ENCODE measurements at places on chromosomes 3 and 15.
A peak's percentile ranks its signal among the peaks of the same experiment; 100 is the strongest.

- no peak for DNase-seq
These were observed 1.7 kb upstream of the RBP2 start for GRCh38 chr3:139477710-139478640.

GRCh38 chr3:65181391-65181871 is 493.6 kb upstream of the ADAMTS9 start:
- DNase-seq, result no peak

DNA sequence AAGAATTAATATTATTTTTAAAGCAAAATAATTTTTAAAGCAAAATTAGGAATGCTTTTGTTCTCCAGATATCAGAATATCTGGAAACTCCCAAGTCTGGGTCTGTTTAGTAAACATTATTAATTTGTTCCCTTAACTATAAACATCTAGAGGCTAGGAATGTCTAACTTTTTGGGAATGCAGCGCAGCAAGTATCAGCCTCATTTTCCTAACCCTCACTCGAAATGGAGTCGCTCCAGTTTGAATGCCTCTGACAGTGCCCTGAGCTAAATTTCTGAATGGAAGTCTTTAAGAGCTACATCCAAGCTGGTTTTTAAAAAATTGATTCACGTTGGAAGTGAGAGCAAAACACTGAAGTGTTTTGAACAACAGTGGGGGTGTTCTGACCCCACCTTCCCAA is 74.4 kb upstream of the WNT7A start:
- no peak for DNase-seq

DNA sequence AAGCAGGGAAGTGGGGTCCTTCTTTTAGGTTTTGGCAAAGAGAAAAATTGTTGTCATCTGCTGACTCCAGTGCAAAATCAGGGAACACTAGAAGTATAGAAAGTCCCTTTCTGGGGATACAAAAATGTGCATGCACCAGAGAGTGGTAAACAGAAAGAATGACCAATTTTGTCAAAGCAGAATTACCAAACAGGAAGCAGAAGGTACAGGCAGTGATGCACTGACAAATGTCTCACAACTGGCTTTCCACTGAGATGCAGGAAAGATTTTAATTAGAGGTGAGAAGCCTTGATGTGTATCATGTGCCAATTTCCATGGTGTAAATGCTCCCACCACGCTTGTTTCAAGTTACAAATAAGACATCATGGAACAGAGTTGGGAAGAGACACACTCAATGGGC is 66.0 kb downstream of the TRIM69 start:
- DNase-seq, result no peak

DNA sequence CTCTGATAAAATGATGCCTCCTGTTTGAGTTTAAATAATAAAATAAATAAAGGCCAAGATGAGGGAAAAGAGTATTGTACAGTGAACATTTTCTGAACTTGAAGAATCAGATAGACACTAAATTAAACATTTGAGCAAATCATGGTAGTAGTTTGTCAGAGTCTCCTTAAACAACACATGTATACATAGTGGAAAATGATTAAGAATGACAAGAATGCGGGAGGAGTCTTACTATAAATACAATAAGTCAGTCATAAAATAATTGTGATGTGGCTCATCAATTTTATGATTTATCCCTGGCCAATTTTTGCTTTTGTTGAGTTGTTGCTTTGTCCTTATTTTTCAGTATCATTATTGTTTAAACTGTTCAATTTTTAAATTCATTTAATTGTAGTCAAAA is 158.0 kb upstream of the TMC3 start:
- peak; percentile 53 for DNase-seq

DNA sequence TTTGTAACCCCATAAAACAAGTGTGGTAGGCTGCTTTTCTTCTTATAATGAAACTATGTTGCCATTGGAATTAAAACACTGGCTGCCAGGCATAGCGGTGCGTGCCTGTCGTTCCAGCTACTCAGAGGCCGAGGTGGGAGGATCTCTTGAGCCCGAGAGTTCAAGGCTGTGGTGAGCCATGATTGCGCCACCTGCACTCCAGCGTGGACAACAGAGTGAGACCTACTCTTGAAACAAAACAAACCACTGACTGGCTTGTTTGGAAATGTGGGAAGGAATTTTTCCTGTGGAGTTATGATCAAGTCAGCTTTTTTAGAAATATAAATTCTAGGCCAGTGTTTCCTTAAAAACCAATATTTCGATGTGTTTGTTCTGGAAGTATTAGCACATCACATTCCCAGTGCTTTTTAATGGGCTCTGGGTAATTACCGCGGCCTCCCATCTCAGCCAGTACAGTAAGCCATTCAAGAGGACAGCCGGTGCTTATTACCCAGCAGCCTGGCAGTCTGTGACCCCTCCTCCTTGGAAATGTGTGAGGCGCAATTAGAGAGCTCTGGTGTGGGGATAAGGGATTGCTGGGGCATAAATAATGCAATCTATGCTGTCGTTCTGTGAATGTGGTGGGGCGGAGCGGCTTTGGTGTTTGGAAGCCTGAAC is 58.3 kb upstream of the TRAK1 start:
- peak; percentile 97 for DNase-seq

- no peak for DNase-seq
These were observed 74.5 kb upstream of the C15orf61 start for GRCh38 chr15:67446449-67446848.

GRCh38 chr3:16890597-16891333 is 6.0 kb downstream of the PLCL2 start:
- DNase-seq, result no peak

DNA sequence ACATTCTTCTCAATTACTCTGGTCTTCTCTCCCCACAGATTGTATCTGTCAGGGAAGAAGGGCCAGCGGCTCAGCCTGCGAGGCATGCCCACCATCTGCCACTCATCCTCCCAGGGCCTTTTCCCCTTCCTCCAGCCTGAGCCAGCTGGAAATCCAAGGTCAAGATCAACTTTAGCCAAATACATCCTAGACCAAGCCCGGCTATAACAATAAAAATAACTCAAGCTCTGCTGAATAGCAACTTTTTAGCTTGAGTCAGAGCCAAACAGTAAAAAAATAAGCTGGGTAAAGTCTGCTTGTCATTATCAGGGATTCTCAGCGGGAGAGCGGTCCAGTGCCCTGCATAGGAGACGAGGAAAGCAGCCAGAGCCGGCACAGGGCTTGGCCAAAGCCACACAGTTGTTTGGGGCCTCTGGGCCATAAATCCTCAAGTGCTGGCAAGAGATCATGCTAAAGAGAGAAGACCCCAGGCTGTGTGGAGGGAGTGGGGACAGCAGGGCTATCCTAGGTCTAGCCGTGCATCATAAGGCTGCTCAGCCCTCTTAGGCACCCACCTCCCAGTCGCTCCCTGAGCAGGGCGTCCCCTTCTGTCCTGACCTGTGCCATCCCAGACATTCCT is 76.2 kb upstream of the HERC1 start:
- DNase-seq, result peak; percentile 79

- DNase-seq, result peak; percentile 39
These were observed 67.8 kb upstream of the ITGA11 start for GRCh38 chr15:68499620-68500312.

- peak; percentile 85 for DNase-seq
These were observed 26.4 kb upstream of the ATP8B4 start for GRCh38 chr15:50145451-50145872.

DNA sequence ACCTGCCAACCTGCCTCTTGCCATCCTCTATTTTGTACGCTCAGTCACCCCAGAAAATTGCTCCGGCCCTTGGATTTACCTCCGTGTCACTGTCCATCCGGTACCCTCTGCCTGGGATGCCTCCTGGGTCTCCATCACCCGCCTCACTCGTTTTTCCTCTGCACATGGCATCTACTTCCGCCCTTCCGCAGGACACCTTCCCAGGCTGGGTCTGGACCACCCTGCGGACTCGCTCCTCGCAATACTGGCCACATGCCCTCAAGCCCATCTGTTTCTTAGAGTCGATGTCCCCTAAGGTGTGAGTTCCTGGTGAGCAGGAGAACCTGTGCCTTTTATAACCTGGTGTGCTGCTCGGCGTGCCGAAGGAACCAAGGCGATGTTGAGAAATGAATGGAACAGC is 58.5 kb downstream of the APBA2 start:
- DNase-seq, result no peak

DNA sequence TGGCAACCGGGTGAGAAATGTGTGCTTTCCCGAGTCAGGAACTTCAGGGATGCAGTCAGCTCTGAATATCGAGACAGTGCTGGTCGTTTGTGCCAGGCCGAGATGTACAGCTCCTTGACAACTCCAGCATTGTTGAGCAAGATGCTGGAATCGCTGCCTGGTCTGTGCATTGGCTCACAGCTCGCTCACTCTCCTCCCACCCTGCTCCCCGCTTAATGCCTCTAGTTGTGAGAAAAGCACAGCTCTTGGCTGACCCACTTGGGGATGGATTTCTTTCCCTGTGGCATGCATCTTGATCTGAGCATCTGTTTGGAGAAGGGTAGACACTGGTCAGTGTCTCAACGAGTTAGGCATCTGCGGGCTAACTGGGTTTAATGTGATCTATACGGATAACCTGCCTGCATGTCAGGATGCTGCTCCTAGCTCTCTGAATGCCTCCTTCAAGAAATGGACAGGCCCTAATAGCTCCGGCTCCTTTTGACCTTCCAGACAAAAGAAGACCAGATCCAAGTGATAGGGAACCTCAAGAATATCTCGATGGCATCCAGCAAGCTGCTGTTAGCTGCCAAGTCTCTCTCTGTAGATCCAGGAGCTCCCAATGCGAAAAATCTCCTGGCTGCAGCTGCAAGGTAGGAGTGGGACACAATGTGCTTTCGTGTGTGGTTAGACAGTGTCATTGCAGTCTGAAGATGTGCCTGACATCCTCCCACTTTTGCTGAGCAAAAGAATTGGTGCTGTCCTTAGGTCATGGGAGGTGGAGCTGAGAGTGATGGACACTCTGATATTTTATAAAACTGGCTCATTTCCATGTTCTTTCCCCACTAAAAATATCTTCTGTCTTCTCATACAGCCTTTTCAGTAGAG is 302.2 kb upstream of the TPM1 start:
- peak; percentile 30 for DNase-seq

DNA sequence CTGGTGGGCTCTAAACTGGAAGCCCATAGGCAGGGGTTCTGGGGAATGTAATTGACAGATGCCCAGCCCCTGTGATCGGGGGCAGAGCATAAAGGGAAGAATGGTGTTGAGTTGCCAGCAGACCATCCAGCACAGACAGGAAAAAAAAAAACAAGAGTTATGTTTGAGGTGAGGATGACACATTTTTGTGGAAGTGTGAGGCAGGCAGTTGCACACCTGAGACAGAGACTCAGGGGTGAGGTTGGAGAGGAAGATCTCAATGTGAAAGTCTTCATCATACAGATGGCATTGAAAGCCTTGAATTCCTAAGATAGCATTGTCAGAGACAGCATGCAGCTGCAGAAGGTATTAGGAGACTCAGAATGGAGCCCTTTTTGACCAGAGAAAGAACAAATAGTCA is 18.6 kb upstream of the ST8SIA2 start:
- DNase-seq, result no peak

DNA sequence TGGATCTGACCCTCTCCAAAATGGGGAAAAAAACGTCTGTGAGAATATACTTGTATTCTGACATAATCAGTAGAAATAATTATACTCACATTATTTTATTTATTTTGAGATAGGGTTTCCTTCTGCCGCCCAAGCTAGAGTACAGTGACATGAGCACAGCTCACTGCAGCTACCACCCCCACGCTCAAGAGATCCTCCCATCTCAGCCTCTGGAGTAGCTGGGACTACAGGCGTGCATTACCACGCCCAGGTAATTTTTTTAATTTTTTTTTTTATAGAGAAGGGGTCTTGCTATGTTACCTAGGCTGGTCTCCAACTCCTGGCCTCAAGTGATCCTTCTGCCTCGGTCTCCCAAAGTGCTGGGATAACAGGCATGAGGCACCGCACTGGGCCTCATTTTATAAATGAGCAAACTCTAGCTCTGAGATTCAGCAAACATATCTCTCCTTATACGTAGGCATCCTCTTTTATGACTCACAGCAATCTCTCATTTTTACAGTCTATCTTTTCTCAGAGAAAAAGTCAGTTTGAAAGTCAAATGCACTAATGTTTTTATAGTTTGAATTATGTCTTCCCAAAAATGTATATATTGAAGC is 989 bp upstream of the VGLL3 start:
- DNase-seq, result peak; percentile 58

DNA sequence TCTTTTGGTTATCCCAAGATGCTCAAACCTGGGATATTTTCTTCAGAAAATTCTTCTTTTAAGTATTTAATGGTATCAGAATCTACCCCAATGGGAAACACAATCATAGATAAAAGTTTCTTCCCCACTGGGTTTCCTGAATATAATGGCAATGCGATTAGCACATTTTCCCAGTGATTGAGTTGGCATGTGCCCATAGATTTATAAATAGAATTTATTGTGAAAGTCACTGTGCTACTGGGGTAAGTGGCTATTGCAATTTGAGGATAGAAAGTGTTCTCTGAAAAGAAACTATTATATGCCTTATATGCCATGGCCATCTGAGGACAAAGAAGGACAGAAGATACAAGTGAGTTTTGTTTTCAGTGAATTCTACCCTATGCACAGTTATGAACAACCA is 99.0 kb upstream of the RBMS3 start:
- no peak for DNase-seq

DNA sequence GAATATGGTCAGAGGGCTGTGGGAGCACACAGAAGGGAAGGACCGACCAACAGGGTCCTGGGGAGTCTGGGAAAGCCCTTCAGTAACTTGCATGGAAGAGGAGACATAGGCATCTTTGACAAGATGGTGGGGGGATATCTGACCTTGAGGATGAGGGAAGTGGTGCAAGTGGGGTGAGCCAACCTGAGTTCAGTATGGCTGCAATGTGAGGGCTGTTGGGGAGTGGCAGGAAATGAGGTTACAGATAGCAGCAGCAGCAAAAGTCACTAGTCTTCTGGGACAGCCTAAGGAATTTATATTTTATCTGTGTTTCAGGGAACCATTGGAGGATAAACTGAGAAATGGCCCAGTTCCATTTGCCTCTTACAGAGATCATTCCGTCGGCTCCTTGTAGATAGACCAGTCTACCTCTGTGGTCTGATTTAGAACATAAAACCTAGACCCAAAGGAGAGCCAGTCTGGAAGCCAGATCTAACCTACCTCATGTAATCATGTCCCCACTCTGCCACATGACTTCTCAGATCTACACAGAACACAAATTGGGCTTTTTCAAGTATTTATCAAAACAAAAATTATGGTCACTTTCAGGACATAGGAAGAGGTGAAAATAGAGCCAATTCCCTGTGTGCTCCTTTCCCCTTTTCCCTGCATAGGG is 75.6 kb downstream of the ST6GAL1 start:
- DNase-seq, result no peak

DNA sequence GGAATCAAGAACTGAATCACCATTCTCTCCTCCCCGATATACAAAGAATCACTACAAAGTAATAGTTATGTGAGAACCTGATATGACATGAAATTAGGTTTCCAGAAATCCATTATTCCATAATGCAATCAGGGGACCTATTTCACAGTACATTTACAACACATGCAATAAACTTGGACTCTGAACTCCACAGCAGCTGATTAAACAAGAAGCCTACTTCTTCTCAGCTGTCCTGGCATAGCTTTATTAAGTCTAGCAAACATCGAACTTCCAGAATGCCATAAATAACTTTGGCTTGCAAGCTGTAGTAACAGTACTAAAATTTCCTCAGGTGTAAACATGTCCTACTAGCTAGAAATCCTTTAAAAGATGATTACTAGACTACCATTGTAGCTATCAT is 17.8 kb downstream of the PDCD10 start:
- DNase-seq, result no peak

All from EL (cell line).